Spinal cord (tissue), 10 donors: ENCODE measurements at places on chromosomes 16 and 17. TPM values are rescaled to one million over a fixed set of nuclear protein-coding genes. Genes with fewer than 3 reads are reported as not detected.

KRTAP17-1 gene
- not detected for total RNA-seq

GINS2 gene
- 8.9 TPM for total RNA-seq

UMOD gene
- total RNA-seq: not detected

EXOC7 gene
- 84.7 TPM for total RNA-seq

TBC1D3K gene
- not detected for total RNA-seq

ZNF785 gene
- 12.5 TPM for total RNA-seq

GRCh38 chr16:59758848-59759247 is 1024.7 kb upstream of the GOT2 start:
- no peak overlapping the region for H3K27ac ChIP-seq
- no peaks in the 10 kb centered on the region for H3K4me1 ChIP-seq
- H3K4me3 ChIP-seq: no peak overlapping the region
- H3K36me3 ChIP-seq: no peaks in the 10 kb centered on the region

DNA sequence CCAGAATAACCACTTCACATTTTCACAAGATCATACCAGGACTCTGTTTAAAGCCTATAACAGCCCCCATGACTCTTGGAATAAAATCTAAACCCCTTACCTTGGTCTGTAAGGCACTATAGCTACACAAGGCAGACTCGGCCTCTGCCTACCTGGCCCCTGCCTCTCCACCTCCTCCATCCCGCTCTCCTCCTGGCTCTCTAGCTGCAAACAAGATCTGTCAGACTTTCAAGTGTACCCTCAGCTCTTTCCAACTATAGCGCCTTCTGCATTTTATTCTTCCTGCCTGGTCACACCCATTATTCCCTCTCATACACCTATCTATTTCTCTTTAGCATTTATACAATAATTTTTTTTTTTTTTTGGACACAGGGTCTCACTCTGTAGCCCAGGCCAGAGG is 8.2 kb downstream of the USP31 start:
- H3K4me3 ChIP-seq: no peak overlapping the region
- no peaks in the 10 kb centered on the region for H3K36me3 ChIP-seq
- H3K27me3 ChIP-seq: no peaks in the 10 kb centered on the region

DNA sequence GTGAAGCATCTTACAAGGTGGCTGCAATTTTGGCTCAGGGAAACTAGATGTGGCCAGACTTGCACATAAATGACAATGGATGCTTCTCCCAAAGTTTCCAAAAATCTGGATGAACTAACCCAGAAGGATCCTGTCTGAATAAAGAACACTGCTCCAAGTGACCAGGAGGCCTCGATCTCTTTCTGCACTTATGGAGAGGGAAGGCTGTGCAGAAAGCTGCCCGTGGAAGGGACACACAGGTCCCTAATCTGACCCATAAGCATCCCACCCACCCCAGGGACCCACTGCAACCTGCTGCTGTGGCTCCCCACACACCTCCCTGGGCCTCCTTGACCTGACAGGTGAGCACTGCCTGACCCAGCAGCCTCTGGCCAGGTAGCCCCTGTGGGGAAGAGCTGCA is 74.6 kb upstream of the SEC14L1 start:
- H3K27ac ChIP-seq: no peak overlapping the region
- peaks cover 16% of the 10 kb centered on the region for H3K4me1 ChIP-seq
- no peaks in the 10 kb centered on the region for H3K27me3 ChIP-seq
- H3K36me3 ChIP-seq: no peaks in the 10 kb centered on the region
- no peak overlapping the region for H3K4me3 ChIP-seq
- DNase-seq: no peak

DNA sequence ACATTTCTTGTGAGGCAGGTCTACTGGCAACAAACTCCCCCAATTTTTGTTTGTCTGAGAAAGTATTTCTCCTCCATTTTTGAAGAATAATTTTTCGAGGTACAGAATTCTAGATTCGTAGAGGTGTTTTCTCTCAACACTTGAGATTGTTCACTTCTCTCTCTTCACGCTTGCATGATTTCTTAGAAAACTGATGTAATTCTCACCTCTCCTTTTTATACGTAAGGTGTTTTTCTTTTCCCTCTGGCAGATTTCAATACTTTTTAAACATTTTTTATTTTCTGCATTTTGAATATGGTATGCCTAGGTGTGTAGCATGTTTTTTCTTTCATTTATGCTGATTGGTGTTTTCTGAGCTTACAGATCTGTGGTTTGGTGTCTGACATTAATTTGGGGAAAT is 201.5 kb upstream of the AXIN2 start:
- H3K27me3 ChIP-seq: no peaks in the 10 kb centered on the region
- H3K4me1 ChIP-seq: no peaks in the 10 kb centered on the region
- H3K27ac ChIP-seq: no peak overlapping the region
- no peak for DNase-seq
- H3K36me3 ChIP-seq: no peaks in the 10 kb centered on the region
